ENCODE measurements at places on chromosomes 1 and 21.

DNA sequence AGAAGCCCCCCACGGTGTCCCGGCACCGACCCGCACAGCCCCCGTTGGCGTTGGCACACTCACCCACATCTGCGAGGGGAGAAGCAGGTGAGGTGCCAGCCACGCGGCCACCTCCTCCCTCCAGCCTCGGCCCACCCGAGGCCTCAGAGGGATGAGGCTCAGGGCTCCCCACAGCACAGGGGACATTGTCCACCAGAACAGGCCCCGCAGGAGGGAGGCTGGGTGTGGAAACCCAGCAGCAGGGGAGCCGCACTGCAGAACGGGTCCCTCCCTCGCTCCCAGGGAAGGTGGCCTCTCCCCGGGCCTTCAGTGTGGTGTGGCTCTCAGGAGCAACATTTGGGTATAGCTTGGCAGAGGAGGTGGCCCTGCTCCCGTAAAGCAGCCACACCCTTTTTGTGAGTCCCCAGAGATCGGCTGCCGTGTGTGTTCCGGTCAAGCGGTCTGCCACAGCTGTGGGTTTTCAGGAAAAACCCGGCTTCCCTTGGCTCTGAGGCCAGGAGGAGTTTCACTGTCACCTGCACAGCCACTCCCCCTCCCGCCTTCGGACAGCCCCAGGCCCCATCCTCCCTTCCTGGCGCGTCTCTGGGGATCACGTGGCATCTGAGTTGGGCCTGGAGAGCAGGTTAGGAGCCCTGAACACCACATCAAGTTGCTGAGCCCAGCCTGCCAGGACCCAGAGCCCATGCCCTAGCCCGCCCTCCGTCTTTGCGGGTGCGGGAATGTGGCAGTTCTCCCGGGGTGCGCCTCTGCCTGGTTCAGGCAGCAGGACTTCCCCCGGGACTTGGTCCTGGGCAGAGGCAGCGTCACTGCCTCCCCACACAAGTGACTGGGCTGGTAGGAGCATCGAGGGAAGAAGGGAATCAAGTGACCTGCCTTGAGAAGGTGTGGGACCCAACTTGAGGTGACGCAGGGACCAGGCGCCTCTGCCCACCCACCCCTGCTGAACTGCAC, 64.0 kb downstream of the MEGF6 start:
- DNase-seq, result no peak

- peak; percentile 35 for DNase-seq
Observed at GRCh38 chr1:188476606-188477005, 1647.9 kb downstream of the PLA2G4A start.

GRCh38 chr1:38785285-38786039, 74.1 kb downstream of the RRAGC start:
- DNase-seq, result no peak

GRCh38 chr1:163188947-163189346, 13.8 kb downstream of the RGS5 start:
- no peak for DNase-seq

GRCh38 chr1:92134331-92134730, 54.2 kb downstream of the BTBD8 start:
- DNase-seq, result no peak

GRCh38 chr21:45990741-45991605, 9.4 kb downstream of the COL6A1 start:
- no peak for DNase-seq

DNA sequence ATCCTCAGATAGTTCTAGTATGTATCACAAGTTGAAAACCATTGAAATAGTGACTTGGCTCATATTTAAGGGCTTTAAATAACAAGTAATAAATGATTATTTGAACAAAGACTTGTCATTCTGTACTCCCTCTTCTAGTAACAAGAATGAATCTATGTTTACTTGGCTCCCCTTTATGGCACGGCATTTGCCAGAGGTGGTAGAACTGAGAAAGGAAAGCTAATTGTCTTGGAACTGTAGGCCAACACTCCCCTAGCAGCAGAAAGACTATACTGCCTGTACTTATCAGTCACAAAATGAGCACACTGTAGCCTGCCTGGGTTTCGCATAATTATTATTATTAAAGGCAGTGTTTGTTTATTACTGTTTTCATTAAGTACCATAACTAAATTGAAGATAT, 29.6 kb upstream of the SMYD2 start:
- no peak for DNase-seq

DNA sequence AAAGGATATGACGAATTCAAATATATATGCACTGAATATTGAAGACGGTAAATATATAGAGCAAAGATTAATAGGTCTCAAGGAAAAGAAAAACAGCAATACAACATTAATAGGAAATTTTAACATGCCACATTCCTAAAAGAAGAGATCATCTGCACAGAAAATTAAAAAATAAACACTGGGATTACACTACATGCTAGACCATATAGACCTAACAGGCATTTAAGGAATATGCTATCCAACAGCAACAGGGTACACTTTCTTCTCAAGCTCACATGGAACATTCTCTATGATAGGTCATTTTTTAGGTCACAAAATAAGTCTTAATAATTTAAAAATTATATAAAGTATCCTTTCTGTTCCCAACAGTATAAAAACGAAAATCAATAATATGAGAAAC, 1038.3 kb downstream of the KCNT2 start:
- no peak for DNase-seq

DNA sequence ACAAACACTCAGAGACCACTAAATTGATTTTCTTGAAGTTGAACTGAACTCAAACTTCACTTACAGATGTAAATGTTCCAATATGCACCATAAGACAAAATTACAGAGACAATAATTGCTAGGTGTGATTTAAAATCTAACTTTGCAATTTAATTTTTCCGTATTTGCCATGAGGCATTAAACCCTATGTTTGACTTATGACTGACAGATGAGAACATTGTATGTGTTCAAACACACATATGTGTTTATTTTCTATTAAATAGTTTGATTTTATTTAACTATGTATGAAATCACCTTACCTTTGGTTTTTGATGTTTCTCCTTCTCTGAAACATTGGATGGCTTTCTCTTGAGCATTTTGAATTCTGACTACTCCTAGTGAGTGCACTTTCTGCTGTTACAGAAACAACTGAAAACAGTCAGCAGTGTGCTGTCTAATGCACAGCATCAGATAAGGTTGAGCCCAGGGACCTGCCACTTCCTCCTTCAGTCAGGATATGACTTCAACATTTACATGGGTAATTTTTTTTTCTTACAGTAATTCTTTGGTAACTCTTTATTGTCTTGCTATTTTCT, at the start of gene SAMSN1:
SAMSN1 (minus strand) TSS at position 410 of the 575 bp plus-strand sequence; CDS start at position 356, 54 bp downstream.
- DNase-seq, result no peak

- peak; percentile 88 for DNase-seq
Observed at GRCh38 chr1:178538192-178538916, 25.4 kb downstream of the TEX35 start.

GRCh38 chr1:42206164-42206563, 41.6 kb upstream of the GUCA2A start:
- DNase-seq, result no peak

DNA sequence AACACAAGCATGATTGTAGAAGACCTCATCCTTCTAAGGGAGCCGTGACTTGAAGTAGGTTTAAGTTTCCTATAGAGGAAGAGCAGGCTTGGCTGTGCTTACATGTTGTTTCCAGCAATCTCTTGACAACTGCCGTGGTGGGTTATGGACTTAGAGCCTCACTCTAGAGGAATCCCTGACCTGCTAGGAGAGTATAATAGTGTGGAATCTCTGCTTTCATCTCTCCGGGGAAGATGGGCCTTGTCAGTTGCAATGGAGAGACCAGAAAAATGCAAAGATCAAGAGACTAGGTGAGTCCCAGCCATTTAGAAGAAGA, 137.6 kb downstream of the MIS18A start:
- DNase-seq, result no peak

- DNase-seq, result peak; percentile 56
Observed at GRCh38 chr1:46613661-46614603, 2.7 kb downstream of the MOB3C start.

GRCh38 chr1:10728595-10729410, 67.6 kb downstream of the CASZ1 start:
- no peak for DNase-seq

- no peak for DNase-seq
Observed at GRCh38 chr1:11158291-11158690, 30.9 kb upstream of the ANGPTL7 start.

- no peak for DNase-seq
Observed at GRCh38 chr1:214460304-214460916, 91.0 kb downstream of the PTPN14 start.

DNA sequence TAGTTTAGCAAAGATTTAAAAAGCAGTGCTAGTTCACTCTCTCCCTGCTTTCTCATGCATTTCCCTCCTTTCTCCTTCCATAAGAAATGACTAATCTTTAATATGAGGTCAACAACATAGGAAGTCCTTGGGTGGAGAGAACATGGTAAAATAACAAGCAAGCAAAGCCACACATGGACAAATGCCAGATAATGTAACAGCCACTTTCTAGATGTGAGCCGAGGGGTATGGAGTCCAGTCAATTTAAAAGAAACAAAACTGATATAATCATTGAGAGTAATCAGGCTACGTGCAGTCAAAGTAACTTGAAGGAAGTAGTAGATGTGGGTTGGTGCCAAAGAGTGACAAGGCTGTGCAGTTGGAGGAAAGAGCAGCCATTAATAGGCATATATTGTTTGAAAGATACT, 69.6 kb downstream of the DUSP10 start:
- peak; percentile 73 for DNase-seq

- DNase-seq, result no peak
Observed at GRCh38 chr21:33026443-33026858, 716 bp downstream of the OLIG2 start.

DNA sequence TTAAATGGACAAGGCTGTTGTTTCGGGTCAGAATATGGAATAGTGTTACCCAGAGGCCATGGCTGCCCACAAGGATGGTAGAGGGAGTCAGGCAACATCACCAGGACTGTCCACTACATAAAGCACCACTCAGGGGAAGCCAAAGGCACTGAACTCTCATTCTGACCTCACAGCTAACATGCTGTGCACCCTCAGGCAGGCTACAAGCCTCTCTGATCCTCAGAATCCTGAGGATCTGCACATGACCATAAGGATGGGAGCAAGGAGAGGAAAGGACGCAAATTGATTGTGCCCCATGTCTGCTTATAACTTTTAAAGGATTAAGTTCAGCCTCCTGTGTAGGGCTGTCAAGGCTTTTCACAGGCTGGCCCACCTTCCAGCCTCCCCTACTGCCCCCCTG, 38.7 kb downstream of the PLEKHA6 start:
- no peak for DNase-seq

GRCh38 chr1:40114400-40114799, 17.3 kb upstream of the PPT1 start:
- DNase-seq, result no peak

- peak; percentile 10 for DNase-seq
Observed at GRCh38 chr1:113683384-113684152, 75.7 kb downstream of the PHTF1 start.

DNA sequence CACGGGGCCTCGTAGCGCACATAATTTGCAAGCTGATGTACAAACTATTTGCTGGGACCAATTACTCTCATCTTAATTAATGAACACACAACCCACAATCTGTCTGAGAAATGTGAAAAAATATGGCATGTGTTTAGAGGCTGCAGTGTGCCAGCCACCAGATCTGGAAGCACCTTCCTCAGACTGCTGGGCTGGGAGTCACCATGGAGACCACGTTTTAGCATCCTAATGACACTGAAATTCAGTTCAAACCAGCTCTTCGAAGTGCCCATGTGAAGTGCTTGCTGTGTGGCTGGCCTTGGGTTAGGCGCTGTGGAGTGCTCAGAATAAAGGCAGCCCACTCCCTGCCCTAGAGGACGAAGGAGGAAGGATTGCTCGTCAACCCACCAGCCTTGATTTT, 482.4 kb downstream of the OMA1 start:
- no peak for DNase-seq

DNA sequence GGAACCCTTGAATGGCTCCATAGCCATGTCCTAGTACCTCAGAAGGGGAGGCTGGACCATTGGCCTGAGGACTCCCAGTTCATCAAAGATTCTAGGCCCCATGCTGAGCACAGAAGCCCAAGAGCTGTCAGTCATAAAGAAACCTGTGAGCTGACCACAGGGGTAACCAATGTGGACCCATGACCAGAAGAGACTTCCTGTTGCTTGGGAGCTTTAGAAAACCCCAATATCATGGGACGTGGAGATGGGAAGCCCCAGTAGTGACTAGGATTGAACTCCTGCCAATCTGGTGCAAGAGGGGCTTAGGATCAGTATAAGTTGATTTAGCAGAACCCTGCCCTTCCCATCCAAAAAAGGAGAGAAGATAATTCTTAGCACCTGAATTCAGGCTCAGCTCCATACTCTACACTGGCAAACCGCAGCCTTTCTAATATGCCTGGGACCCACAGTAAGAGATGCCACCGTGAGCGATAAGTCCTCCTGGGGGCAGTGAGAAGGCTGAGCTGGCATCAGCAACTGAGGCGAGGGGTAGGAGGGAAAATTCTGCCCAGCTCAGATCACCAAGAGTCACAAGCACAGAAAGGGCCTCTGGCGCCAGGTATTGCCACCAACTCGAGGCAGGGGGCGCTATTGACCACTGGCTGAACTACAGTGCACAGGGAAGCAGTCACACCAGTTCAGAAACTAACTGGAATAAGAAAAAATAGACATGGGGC, 108.9 kb downstream of the CAPN8 start:
- peak; percentile 4 for DNase-seq

GRCh38 chr1:26317612-26318337, at the start of gene CD52:
CD52 (plus strand) TSS chr1:26317958; CDS start chr1:26318018, 60 bp downstream.
- no peak for DNase-seq

DNA sequence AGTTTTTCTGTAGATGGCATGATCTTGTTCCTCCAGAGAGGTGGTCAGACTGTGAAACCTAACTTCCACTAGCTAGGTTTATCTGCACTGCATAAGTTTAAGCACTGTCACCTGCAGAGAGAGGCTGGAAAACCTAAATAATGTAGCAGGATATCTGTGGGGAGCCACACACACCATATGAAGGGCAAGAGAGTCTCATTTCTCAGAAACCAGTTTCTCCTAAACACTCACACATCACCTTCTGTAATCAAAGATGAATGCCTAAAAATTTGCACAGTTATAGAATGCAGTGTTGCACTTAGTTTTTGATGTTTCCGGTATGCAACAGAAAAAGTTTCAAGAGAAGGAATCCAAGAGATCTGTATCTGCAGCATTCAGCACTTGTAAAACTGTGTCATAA, 654.6 kb downstream of the ADGRL2 start:
- no peak for DNase-seq

GRCh38 chr1:205440476-205441317, 15.1 kb downstream of the BLACAT1 start:
- peak; percentile 35 for DNase-seq

GRCh38 chr1:174399211-174399610, 48.6 kb upstream of the GPR52 start:
- no peak for DNase-seq

DNA sequence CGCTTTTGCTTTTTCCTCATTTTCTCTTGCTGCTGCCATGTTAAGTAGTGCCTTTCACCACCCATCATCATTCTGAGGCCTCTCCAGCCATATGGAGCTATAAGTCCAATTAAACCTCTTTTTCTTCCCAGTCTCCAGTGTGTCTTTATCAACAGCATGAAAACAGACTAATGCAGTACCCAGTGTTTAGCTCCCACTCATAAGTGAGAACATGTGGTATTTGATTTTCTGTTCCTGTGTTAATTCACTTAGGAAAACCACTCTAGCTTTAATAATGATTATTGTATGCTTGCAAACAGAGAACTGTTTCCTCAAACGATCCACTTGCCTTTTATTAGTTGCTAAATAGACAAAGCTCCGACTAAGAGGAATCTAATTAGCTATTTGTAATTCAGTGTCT, 43.3 kb downstream of the IL23R start:
- DNase-seq, result no peak

- DNase-seq, result no peak
Observed at GRCh38 chr1:18090636-18091035, 17.0 kb upstream of the IGSF21 start.
